ENCODE measurements at places on chromosomes 2 and 18. TPM values are rescaled to one million over a fixed set of nuclear protein-coding genes. Genes with fewer than 3 reads are reported as not detected.

- no peak for DNase-seq
These were observed 25.4 kb downstream of the HPCAL1 start for GRCh38 chr2:10327896-10328669.

Gene ANKAR
- total RNA-seq = 29.4 TPM

DNA sequence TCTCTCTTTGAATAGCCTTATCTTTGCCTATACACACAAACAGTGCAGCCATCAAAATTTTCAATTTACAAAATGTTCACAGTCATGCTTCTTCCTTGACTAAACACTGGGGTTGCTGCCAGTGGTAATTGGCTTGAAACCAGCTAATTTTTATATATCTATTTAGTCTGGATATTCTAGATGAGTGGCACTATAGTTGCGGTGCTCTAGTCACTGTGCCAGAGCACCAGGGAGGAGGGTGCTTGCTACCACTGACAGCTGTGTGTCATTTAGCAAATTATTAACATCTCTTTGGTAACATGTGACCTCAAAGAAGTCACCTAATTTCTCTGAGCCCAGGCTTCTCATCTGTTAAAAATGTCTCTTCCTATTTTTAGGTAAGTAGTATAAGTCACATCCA, 130.4 kb downstream of the MEIS1 start:
- DNase-seq = no peak

DNA sequence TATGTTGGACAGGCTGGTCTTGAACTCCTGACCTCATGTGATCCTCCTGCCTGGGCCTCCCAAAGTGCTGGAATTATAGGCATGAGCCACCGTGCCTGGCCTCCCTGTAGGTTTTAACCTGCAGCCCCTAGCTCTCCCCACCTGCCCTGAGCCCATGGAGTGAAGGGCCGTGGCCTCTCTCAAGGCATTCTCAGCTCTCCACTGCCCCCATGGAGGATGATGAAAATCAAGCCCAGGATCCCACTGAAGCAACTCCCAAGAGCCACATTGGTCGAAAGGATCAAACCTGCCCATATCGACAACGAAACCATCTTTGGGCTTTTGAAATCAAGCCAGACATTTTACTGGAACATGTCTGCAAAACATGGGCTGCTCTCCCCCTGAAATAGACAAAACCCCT, 22.4 kb upstream of the CREG2 start:
- no peak for DNase-seq

DNA sequence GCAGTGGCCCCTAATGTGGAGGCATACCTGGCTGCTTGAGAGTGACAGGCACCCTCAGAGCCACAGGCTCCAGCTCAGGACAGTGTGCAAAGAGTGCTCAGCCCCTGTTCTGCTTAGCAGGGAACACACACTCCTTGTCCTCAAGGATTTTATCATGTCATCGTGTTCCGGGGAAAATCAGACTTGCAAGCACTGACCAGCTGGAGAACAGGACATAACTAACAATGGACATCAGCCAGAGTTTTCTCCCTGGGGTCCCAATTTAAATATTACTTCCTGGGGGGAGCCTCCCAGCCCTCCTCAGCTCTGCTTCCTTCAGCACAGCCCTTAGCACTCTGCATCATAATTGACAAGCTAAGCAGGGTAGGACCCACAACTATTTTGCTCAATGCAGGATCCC, 175.4 kb upstream of the ACAA2 start:
- no peak for DNase-seq

- DNase-seq = no peak
These were observed 263.1 kb downstream of the CDH20 start for GRCh38 chr18:61596296-61596695.

- no peak for DNase-seq
These were observed 42.2 kb downstream of the RAB10 start for GRCh38 chr2:26076001-26076587.

Gene AQP4
- total RNA-seq = 84.5 TPM

- no peak for DNase-seq
These were observed 208.6 kb downstream of the C1D start for GRCh38 chr2:67854103-67854743.

- no peak for DNase-seq
These were observed 139.9 kb upstream of the CDH7 start for GRCh38 chr18:65610939-65611338.

DNA sequence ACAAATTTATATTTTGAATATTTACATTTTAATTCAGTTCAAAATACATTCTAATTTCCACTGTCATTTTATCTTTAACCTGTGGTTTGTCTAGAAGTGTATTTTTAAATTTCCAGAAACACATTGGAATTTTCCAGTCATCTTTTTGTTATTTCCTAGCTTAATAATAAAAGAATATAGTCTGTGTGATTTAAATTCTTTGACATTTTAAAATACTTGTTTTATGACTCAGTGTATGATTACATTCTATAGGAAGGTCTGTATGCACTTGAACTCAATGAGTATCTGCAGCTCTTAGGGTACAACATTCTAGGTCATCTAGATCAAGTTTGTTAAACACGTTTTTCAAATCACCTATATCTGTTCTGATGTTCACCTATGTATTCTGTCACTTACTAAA, 88.3 kb upstream of the MBOAT2 start:
- DNase-seq = no peak

Gene SRD5A2
- 0.18 TPM for total RNA-seq
